Fibroblast of skin of right biceps (primary cell): ENCODE measurements at places on chromosomes 11 and 22.

DNA sequence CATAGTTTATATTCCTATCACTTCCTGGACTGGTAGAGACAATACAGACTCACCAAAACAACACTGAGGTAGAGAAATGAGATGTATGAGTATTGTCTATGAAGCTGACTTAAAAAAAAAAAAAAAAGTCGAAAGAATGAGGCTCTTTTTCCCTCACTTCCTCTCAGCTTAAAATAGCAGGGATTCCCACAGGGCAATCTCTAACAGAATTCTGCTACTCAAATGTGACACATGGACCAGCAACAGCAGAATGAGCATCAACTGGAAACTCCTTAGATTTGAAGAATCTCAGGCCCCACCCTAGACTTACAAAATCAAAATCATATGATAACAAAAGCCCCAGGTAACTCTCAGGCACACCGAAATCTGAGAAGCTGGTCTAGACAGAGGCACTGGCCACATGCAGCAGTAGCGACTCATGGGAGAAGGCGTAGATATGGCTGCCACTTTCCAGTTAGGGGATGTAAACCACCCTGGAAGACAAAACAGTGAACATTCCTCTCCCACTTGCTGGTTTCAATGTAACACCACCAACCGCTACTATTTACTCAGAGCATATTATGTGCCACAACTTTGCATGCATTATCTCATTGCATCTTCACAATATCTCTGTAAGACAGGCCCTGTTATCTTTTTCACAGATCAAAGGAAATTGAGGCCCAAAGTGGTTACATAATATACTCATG lies 128.0 kb downstream of the RBFOX2 start:
- DNase-seq = peak; percentile 83

GRCh38 chr11:61160487-61161189 lies 588 bp downstream of the VPS37C start:
- DNase-seq = peak; percentile 5

DNA sequence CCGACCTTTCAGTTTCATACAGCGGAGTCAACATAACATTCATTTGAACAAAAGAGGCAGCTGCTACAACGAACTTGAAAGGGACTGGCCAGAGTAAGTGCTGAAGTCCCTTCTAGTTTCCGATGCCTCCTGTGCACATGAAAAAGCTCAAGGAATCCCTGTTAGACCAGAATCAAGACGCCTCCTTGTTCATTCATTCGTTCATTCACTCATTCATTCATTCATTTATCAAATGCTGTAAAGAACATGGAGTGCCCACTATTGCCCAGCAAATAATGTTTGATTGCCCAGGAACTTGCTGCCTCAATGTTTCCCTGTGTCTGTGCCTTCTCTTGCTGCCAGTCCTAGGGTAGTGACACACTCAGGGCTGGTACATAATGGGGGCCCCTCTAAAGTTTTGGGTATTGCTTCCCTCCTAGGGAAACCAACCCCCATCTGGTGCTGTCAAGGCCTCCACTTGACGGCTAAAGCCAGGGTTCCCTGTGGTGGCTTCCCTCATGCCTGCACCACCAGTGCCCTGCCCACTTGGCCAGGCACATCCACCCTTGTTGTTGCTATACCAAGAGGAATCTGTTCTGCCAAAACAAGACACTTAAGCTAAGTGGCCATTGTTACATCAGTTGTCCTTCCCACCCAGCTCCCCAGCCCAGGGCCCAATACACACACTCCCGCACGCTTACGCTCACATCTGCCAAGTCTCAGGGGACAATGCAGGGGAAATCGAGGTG lies 3.8 kb downstream of the TMPRSS13 start:
- DNase-seq = no peak

- no peak for DNase-seq
Measured at GRCh38 chr11:129264114-129264513, 72.0 kb upstream of the ARHGAP32 start.

DNA sequence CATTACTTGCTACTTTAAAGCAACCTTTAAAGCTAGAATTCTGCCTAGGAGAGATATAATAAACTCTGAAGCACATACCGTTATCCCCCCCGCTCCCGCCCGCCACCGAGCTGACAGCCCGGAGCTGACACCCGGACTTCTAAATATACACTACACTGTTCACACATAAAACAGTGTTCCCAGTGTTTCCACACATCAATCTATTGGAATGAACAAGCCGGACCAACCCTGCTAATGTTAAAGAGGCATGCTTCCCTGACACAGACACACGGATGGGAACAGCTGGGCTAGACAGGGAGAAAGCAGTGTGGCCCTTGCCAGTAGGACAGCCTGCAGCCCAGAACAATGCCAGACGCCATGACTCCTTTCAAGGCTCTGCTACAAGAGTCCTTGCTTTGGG lies 108.4 kb upstream of the CSNK2A3 start:
- no peak for DNase-seq

DNA sequence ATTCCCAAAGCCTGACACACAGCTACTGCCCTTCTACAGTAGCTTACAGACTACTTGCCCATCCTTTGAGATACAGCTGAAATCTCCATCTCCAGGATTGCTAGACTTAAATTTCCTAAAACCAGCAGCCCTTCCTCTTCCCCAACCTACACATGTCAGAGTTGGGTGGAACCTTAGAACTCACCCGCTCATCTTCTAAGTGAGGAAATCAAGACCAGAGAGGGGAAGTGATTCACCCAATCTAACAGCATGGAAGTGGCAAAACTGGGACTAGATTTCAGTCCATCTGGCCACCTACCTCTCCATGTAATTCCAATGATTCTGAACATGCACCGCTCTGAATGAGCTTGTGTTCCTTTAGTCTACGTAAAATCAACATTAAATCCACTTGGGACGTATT lies 1.0 kb upstream of the TMEM86A start:
- no peak for DNase-seq

DNA sequence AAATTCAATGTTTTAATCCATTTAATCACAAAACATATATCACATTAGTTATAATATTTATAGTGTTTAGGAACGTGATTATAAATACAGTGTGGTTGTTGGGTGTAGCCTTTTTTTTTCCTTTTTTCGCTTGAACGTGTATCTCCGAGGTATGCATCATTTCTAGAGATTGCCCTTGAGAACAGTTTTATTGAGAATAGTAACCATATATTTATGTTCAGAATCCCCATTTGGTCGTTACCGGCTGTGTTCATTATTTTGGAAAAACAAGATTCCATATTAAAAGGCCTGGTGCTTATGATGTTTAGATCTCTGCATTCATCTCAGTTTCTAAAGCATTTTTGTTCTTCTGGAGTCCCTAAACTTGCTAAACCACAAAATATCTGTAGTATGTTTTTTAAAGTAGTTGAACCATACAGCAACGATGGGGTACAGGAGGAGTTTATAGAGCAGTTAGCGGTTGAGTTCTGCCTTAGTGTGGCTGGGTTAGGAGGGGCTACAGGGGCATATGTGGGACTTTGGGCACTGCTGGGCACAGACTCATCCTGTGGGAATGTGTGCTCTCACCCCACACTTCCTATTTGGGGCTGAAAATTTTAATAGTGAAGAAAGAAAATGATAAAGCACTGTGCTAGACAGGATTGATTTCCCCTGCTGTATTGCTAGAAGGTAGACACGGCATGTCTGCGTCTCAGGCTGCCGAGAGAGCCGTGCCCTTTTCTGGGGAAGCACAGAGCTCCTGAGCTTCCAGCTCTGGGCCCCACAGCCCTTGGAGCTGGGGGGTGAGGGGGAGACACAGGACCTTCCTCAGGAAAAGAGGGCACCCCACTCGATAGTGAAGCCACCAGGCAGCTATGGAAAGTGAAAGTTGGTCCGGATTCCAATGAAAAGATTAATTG lies 81.5 kb upstream of the PPARA start:
- DNase-seq = peak; percentile 92

DNA sequence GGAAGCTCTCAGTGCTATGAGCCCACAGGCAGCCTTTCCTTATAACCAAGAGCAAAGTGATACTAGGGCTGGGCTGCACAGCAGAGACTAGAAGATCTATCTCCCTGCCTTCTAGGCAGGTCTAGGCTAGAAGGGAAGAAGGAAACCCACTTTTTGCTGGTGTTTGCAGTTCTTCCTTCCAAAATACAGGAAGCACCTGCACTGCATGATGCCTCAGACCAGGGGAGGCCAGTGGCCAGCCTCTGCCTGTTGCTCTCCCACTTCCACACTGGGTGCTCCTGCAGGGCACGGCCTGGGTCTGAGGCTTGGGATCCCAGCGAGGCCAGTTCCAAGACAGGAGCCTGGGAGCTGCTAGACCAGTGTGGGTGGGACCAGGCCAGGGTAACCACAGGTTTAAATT lies 6.0 kb upstream of the UCP3 start:
- DNase-seq = no peak

GRCh38 chr11:95415837-95416304 lies 184.9 kb upstream of the SESN3 start:
- DNase-seq = no peak

- DNase-seq = no peak
Measured at GRCh38 chr11:6979365-6979764, 40.8 kb downstream of the ZNF214 start.

DNA sequence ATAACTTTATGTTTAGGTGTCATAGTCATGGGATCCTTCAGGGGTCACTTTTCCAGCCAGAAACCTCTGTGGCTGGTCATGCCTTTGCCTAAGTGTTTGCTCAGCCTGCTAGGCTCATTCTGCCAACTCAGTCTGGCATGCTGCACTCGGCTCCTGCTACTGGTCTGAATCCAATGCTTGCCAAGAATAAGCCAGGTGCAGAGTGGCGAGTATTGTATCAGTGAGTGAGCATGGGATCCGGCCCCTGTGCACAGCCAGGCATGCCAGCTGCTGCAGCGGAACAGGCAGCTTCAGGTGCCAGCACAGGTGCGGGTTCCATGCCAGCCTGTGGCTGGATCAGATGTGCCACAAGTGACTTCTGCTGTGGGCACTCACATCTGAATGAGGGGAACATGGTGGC lies 1269.3 kb upstream of the CNTN5 start:
- no peak for DNase-seq

DNA sequence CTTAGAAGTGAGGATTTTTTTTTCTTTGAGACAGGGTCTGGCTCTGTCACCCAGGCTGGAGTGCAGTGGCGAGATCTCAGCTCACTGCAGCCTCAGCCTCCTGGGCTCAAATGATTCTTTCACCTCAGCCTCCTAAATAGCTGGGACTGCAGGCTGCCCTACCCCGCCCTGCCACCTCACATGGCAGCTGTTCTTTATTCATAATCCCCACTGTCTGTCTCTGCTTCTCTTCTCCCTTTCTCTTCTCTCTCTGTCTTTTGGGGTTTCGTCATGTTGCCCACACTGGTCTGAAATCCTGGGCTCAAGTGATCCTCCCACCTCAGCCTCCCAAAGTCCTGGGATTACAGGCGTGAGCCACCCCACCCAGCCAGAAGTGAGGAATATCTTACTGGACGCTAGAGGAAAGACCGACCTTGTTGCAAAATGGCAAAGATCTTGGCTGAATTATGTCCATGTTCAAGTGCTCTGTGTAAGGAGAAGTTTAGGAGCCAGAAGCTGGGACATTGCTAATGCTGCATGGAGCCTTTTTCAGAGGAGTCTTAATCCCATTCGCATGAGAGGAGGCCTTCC lies 21.9 kb downstream of the KRTAP5-5 start:
- DNase-seq = no peak

- DNase-seq = peak; percentile 50
Measured at GRCh38 chr11:9566561-9567063, 6.9 kb upstream of the WEE1 start.

DNA sequence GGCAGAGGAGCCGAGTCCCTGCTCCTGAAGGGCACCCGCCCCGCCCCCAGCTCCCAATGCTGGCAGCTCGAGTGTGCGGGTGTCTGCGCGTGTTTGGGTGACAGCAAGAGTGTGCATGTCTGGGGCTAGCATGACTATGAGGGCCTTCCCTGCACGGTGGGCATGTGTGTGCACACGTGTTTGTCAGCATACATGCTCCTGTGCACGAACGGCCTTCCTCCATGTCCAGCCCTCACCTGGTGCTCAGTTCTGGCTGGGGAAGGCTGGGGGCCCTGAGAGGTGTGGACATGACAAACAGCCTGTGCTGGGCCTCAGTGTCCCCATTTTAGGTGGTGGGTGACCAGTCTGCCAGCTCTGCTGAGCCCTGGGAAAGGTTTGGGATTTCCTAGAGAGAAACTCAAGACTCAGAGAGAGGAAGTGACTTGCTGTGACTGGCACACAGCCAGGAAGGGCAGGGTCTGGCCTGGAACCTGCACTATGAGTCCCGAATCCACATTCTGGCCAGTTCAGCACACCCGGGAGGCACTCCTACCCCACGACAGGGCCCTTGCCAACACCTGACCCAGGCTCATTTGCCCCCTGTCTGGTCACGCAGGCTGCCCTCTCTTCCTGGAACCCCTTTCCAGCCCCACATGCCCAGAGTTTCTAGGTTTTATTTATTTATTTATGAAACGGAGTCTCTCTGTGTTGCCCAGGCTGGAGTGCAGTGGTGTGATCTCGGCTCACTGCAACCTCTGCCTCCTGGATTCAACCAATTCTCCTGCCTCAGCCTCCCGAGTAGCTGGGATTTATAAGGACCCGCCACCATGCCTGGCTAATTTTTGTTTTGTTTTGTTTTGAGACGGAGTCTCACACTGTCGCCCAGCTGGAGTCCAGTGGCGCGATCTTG lies 3.3 kb upstream of the SHISA8 start:
- peak; percentile 64 for DNase-seq

- DNase-seq = peak; percentile 70
Measured at GRCh38 chr22:19909350-19910179, 32.0 kb upstream of the COMT start.

DNA sequence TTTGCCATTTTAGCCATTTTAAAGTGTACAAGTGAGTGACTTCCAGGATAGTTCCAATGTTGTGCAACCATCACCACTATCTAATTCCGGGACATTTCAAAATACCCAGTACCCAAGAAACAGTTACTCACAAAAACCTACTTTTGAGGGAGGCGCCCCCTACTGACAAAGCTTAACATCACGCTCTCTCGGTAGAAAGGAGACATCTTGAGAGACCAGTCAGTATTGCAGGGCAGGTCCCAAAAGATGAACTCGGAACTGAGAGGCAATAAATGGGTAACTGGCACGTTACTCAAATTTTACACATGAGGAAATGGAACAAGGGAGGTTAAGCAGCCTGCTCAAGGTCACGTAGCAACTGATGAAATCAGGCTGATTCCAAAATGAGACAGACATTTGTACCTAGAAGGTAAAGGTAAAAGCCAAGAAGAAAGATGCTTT lies 50.0 kb upstream of the POU2AF1 start:
- peak; percentile 57 for DNase-seq
